ENCODE measurements at places on chromosomes 2 and 18.

DNA sequence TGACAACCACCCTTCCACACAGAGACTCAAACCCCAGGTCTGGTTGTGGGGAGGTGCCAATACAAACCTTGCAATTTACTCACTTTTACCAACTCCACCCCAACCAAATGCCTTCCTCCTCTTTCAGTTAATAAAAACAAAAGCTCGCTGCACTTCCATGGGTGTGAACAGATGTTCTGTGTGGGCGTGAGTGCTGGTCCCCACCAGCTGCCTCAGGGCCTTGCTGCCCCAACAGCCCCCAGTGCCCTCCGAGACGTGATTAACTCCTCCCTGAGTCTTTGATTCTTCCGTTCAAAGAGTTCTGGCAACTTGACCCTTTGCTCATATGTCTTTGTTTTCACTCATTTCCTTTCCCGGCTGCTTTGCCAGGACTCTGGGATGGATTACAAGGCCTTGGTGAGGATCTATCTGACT lies 258.9 kb upstream of the CXCR4 start:
- DNase-seq = no peak

GRCh38 chr2:150168595-150169236 lies 318.8 kb downstream of the RND3 start:
- DNase-seq = peak; percentile 23

DNA sequence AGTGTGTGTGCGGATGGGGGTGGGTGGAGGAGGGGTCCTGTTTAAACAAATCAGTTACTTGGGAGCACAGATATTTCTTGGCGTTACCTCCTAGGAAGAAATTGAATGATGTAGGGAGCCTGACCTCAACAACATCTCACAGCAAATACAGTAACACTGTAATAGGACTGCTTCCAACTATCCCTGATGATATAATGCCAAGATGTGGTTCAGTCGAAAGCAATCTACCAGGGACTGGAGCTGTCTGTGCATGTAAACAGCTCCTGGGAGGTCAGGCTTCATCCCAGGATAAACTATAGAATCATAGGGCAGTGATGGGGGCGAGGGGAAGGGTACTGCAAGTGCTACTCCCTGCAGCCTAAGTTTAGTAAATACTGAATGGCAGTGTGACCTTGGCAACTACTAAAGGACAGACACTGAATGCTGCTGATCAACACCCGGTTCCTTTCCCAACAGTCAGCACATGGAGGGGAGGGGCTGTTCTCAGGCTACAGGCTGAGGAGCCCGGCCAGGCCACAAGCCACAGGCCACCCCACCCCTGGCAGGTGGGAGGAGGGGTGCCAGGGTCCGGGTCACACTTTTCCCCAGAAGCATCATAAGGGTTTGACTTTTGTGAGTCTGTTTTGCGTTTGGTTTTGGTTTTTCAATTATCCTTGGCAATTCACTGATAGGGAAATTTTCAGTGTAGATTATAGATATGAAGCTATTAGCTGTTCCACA lies 85.3 kb upstream of the ZNF397 start:
- DNase-seq = no peak

- no peak for DNase-seq
These were observed 60.5 kb downstream of the MAP4K4 start for GRCh38 chr2:101758001-101758400.

DNA sequence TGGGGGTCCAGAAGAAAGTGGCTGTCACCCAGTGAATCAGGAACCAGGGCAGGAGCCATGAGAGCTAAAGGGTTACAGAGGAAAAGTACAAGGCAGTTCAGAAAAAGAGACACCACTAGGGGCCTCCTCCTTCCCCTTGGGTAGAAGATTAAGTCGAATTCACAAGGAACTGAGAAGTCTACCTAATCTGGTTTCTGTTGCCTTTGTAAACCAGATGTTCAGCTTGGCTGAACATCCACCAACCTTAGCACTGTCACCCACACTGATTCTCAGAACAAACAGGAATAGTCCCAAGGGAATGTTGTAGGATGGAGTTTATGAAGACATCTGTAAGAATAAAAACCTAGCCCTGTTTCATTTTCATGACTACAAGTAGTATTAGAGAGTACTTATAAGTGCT lies 90.4 kb upstream of the NOSTRIN start:
- no peak for DNase-seq

GRCh38 chr18:35117951-35118411 lies 76.8 kb downstream of the MAPRE2 start:
- DNase-seq = peak; percentile 44

- DNase-seq = no peak
These were observed 25.6 kb downstream of the MAP3K2 start for GRCh38 chr2:127361929-127362885.

DNA sequence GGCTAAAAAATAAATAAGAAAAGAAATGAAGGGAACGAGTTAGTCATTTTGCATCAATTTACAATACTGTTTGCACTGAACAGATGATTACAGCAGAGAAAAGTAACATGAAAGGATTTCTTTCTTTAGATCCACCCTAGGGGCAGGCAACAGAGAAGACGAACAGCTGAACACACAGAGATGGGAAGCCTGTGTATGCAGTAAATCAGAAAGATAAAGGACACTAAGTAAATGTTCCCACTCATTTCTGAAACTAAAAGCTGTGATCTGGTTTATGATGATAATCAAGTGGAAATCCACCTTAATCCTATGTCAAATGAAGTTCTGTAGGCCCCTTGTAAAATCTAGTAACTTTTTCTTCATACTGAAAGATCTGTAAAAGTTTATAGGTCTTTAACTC lies 54.2 kb downstream of the AKAIN1 start:
- no peak for DNase-seq

GRCh38 chr2:105999211-105999989 lies 194.7 kb downstream of the UXS1 start:
- DNase-seq = no peak

GRCh38 chr2:136168720-136169119 lies 50.8 kb upstream of the CXCR4 start:
- DNase-seq = no peak

- no peak for DNase-seq
These were observed 22.5 kb downstream of the CAVIN2 start for GRCh38 chr2:191824398-191824797.

DNA sequence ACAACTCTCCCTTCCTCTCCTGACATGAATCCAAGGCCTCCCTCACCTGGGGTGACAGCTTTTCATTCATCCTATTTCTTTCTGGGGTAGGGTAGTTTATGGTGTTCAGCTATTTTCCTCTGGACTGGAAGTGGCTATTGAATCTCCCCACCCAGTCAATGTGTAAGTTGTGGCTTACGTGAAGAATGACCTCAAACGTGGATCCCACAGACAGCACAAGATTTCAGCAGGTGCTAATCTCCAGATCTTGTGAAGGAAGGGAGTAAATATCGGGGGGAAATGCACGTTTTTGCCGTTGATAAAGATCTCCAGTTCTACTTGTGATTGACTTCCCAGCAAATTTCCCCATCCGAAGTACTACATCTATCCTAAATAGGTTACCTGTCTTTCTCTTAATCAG lies 71.4 kb upstream of the THOC1 start:
- DNase-seq = no peak
